Activated CD8-positive, alpha-beta memory T cell treated with anti-CD3 and anti-CD28 coated beads, Interleukin-2, amount 10 ng/mL, durations not matched to agents 7 days and 5 days (primary cell): ENCODE measurements at places on chromosomes 2 and 18. TPM values are rescaled to one million over a fixed set of nuclear protein-coding genes. Genes with fewer than 3 reads are reported as not detected.

ABCG8 gene
- total RNA-seq: not detected

LGALSL gene
- total RNA-seq: 1.1 TPM

PLEKHH2 gene
- total RNA-seq: 0.67 TPM

DNA sequence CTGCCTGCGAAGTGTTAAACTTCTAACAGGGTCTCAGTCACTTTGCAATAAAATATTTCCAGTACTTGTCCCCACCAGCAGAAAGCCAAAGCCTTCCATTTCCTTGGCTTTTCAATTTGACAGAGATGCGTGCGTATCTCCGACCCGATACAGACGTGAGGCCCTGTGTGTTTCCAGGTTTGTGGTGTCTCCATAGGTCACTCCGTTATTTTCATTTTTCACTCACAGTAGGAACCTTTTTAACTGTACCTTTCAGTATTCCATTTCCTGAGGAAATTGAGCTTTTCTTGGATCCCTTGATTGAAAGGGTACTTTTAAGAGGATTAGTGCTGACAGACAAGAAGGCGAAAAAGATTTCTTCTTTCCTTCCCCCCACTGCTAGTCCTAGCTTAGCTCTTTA is 116.3 kb upstream of the TTN start:
- no peaks in the 10 kb centered on the region for H3K36me3 ChIP-seq
- DNase-seq: no peak
- no peaks in the 10 kb centered on the region for H3K4me1 ChIP-seq
- no peak overlapping the region for H3K27ac ChIP-seq

IL1F10 gene
- total RNA-seq: not detected

ACKR3 gene
- total RNA-seq: 3.3 TPM
